AG04450 (cell line): ENCODE measurements at places on chromosomes 3 and 15. TPM values are rescaled to one million over a fixed set of nuclear protein-coding genes. Genes with fewer than 3 reads are reported as not detected.

DNA sequence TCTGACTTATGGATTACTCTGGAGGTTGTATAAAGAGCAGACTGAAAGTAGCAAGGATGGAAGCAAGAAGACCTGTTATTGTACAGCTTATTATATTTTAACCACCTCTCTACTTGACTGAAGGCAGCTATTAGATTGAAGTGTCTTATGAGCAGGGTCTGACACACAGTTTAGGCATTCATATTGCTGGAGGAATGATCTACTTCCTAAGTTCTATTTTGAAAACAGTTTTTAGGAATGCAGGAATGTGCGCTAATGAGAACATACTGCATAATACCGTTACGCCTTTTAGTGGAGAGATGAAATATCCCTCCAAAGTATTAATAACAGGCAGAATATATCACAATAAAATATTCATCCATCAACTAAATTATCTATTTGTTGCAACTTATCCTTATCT lies 193.3 kb downstream of the ISL2 start:
- DNase-seq: no peak

The GPR62 gene
- not detected in 2 replicates for polyA plus RNA-seq

- DNase-seq: no peak
These were observed 826.8 kb upstream of the NR2F2 start for GRCh38 chr15:95503640-95504225.

The CELF6 gene
- 0.07 and 0.10 TPM in 2 replicates for polyA plus RNA-seq

DNA sequence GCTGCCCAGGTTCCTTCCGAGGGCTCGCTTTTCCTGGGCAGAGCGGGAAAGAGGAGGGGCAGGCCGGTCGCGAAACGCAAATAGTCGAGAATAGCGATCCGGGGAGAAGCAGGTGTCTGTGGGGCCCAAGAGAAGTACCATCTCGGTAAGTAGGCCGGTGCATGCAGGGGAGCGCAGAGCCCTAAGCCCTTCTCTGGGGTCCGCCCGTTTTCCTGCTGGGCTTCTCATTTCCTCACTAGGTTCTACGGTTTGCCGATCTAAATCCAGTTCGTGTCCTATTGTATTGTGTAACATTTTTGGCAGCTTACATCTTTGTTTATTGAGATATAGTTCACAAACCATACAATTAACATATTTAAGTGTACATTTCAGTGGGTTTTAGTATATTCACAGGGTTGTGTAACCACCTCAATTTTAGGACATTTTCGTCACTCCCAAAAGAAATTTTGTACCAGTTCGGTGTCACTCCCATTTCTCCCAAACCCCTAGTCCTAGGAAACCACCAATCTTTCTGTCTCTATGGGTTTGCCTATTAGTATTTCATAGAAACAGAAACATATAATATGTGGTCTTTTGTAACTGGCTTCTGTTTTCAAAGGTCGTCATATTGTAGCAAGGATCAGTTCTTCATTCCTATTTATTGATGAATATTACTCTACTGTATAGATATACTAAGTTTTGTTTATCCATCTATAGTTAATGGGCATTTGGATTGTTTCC lies 6.8 kb upstream of the TRIM69 start:
- DNase-seq: no peak

- DNase-seq: no peak
These were observed 465.3 kb upstream of the ALCAM start for GRCh38 chr3:104901396-104901795.
